ENCODE measurements at places on chromosomes 12 and 14.

- no peaks in the 10 kb centered on the region for H3K36me3 ChIP-seq
- H3K27me3 ChIP-seq, result peaks cover 4% of the 10 kb centered on the region
- no peak overlapping the region for H3K27ac ChIP-seq
- no peak overlapping the region for H3K4me3 ChIP-seq
- no peak for DNase-seq
Measured at GRCh38 chr12:52834727-52835001, 553 bp upstream of the KRT79 start.

DNA sequence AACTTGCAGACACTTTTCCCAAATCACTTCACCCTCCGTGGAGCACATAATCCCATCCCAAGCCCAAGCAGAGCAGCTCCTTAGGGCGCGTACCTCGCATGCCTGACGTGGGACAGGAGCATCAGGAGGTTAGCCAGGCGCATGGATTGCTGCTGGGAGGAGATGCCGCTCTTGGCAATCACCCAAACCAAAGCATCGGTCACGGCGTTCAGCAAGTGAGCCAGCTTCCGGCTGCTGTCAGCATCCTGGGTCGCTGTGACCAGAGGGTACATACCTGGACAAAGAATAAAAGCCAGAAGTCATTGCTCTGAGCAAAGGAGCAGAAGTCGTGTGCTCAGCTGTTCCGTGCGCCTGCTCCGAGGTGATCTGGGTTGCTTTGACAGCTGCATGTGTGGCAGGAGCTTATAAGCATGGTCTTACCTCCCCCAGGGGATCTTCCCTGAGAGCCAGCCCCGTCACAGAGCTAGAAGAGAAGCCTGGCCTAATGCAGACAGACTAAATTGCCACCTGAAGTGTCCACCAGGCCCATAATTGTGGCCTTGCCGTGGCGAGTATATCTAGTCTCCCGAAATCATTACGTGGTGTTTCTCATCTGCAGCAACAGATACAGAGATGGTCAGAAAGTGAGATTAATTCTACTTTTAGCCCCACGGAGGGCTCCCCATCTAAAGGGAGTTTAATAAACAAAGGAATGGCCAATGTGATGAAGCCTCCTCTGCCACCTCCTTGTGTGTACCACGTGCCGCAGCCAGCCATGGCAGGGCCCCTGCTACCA is 59.1 kb downstream of the ESR2 start:
- peak; percentile 37 for DNase-seq
- H3K4me3 ChIP-seq, result no peak overlapping the region
- no peaks in the 10 kb centered on the region for H3K27me3 ChIP-seq
- no peaks in the 10 kb centered on the region for H3K4me1 ChIP-seq

- H3K4me1 ChIP-seq, result no peaks in the 10 kb centered on the region
- no peak for DNase-seq
Measured at GRCh38 chr14:76268047-76268431, 107.9 kb upstream of the ESRRB start.

- DNase-seq, result no peak
- no peak overlapping the region for H3K4me3 ChIP-seq
- H3K27me3 ChIP-seq, result no peaks in the 10 kb centered on the region
- no peaks in the 10 kb centered on the region for H3K4me1 ChIP-seq
- no peak overlapping the region for H3K27ac ChIP-seq
Measured at GRCh38 chr14:103311171-103311997, 22.7 kb upstream of the EIF5 start.

GRCh38 chr12:37565112-37565511 is 751.5 kb upstream of the ALG10B start:
- no peaks in the 10 kb centered on the region for H3K4me1 ChIP-seq
- no peaks in the 10 kb centered on the region for H3K36me3 ChIP-seq
- H3K27ac ChIP-seq, result no peak overlapping the region
- H3K4me3 ChIP-seq, result no peak overlapping the region
- no peaks in the 10 kb centered on the region for H3K27me3 ChIP-seq

DNA sequence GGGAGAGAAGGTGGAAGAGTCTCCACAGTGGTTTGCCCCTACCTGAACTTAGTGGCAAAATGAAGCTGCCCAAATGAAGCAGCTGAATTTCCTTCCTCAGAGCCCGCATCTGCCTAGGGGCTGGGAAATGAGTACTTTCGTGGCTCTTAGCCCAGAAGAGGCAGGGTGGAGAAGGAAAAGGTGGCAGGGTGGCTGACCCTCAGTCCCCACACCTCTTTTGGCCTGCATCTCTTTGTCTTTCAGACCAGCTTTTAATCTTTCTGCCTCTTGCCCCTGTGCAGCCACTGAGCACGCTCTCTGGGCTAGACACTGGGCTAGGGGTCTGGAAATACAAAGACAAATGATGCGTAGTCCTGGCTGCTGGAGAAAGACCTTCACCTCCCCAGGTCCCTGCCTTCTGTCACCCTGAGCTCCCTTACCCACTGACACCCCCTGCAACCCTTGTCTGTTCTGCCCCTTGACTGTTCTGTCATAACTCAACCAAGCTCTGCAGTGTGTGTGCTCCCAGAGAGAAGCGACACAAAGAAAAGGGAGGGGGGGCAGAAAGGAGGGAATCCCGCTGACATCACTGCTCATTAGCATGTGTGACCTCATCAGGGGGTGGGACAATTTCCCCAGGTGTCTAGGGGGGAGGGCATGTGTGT is 371 bp upstream of the REM2 start:
- H3K27me3 ChIP-seq, result no peaks in the 10 kb centered on the region
- peaks cover 15% of the 10 kb centered on the region for H3K4me1 ChIP-seq
- H3K36me3 ChIP-seq, result no peaks in the 10 kb centered on the region
- H3K4me3 ChIP-seq, result no peak overlapping the region
